ENCODE measurements at places on chromosomes 3 and 15.

- no peak for DNase-seq
Observed at GRCh38 chr3:76083992-76084391, 298.6 kb upstream of the ZNF717 start.

GRCh38 chr3:108064293-108064887 is 26.4 kb downstream of the CD47 start:
- DNase-seq: no peak

- DNase-seq: no peak
Observed at GRCh38 chr3:13080591-13080990, 7.4 kb upstream of the IQSEC1 start.

- peak; percentile 14 for DNase-seq
Observed at GRCh38 chr3:3200632-3201212, 21.2 kb upstream of the CRBN start.

DNA sequence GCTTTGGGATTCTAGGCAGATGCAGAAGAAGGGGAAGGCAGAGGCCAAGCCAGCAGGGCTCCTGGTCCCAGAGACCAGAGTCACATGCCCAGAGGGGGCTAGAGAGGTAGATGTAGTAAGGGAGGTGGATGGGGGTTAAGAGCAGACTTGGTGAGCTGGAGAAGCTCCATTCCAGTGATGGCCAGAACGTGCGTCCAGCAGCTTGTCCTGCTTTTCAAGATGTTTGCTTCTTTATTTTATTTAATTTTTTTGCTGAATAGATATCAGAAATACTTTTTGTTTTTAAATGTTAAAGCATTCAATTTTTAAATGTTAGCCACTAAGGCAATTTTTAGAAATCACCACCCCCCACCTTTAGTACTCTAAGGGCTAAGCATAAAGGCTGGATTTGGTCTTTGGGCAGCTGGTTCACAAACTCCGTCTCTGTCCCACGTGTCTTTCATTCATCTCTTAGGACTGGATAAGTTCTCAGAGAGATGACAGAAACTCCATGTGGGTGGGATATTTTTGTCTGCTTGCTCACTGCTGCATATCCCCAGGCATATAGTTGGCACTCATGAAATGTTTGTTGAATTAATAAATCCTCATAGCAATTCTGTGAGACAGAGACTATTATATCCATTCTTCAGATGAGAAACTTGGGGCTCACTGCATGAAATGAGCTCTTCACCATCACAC is 6.7 kb downstream of the COLQ start:
- DNase-seq: no peak

DNA sequence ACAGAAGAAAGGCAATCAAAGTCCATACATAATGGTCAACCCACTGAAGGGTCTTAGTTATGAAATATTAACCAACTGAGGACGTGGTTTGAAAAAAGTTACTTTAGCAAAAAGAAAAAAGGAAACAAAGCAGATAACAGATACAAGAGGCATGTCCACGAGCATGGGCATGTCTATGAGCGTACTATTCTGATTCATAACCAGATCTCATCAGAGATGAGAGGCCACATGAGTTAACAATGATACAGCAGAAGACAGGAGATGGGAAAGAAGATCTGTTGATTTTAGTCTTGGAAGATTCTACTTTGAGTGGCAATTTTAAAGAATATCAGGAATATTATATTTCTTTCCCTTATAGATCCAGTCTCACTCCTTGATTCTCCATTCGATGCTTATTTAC is 262.9 kb upstream of the SLITRK3 start:
- no peak for DNase-seq

GRCh38 chr3:150059241-150059640 is 88.5 kb upstream of the PFN2 start:
- no peak for DNase-seq

GRCh38 chr3:120418446-120418845 is 32.3 kb downstream of the FSTL1 start:
- DNase-seq: no peak

GRCh38 chr3:50128001-50128400 is 27.1 kb upstream of the SEMA3F start:
- DNase-seq: no peak

GRCh38 chr3:59749291-59749690 is 699.5 kb upstream of the CFAP20DC start:
- no peak for DNase-seq

GRCh38 chr15:41231422-41232226 is 556 bp downstream of the CHP1 start:
- no peak for DNase-seq

GRCh38 chr3:141176775-141177174 is 54.9 kb upstream of the PXYLP1 start:
- DNase-seq: no peak

DNA sequence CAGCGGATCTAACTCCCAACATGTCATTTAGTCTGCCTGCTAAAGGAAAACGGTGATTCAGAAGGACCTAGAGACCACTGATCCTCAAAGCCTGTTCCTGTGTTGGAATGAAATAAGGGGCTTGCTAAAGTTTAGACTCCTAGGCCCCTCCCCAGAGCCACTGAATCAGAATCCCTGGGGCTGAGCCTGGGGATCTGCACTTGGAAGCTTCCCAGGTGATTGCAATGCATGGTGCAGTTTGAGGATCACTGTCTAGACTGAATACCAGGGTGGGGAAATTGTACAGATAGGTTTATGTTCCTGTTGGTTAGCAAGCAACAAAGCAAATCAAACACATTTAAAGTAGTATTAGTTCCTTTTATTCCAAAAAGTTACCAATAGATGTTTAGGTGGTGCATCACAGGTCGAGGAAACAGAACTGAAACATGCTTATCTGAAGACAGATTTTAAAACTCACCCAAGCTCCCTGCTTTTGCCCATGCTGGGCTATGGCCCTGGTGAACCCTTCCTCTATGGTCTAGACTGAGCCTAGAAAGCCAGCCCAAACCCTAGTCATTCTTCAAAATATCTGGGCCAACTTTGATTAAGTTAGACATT is 29.6 kb upstream of the SPTBN5 start:
- DNase-seq: no peak

Measured in GM06990 (cell line).